ENCODE measurements at places on chromosomes 2 and 18. TPM values are rescaled to one million over a fixed set of nuclear protein-coding genes. Genes with fewer than 3 reads are reported as not detected.

The KIAA2012 gene
- 0.05 TPM for total RNA-seq

The AKAIN1 gene
- not detected for total RNA-seq

The GKN2 gene
- not detected for total RNA-seq

DNA sequence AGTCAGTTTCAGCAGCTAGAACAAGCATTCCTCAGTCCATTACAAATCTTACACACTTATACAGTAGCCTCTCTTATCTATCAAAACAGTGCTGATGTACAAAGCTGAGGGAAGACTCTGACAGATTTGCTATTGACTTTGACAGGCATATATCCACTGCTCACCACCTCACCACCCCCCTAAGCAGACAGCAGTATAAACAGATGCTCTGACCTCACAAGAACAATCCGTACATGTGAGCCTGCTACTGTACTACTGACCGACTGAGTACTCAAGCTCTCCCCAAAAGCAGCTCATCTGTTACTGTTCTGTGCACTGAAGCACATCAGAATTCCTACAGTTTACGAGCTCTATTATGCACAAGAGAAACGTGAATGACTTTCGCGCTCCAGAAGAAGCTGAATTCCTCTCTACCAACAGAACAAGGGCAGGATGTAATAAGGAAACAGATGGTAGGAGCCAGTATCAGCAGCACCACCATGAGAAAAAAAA is 95.6 kb upstream of the PDE1A start:
- no peak for DNase-seq

GRCh38 chr2:100953406-100954043 is 48.6 kb upstream of the RPL31 start:
- no peak for DNase-seq

DNA sequence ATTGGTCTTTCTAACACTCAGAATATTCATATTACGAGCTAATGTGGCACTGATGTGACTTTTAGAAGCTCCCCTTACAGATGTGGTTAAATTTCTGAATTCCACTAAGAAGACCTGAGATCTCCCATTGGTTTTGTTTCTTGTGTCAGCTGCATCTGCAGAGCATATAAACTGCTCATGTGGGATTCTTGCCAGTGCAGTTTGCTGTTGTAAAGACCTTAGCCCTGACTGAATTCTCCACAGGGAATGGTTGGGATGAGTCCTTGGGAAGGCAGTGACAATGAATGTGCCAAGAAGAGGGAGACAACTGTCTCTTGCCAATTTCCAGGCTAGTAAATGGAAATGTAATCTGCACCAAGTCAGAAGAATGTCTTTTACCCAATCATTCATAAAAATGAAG is 94.1 kb downstream of the PTPRM start:
- no peak for DNase-seq

DNA sequence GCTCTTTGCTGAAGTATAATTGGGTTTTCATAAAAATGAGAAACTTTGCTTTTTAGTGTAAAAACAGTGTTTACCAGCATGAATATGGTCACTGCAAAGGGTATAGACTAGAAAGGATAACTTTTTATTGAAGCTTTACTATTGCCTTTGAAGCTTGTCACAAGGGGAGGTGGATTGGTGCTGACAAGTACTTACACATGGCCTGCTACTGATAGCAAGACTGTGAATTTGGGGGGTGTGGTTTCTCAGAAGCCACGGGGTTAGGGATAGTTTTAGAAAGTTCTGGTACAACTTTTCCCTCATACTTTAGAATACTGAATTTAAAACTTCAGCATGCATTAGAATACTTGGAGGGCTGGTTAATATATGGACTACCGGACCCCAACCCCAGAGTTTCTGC is 294.1 kb downstream of the SOCS6 start:
- DNase-seq = no peak

DNA sequence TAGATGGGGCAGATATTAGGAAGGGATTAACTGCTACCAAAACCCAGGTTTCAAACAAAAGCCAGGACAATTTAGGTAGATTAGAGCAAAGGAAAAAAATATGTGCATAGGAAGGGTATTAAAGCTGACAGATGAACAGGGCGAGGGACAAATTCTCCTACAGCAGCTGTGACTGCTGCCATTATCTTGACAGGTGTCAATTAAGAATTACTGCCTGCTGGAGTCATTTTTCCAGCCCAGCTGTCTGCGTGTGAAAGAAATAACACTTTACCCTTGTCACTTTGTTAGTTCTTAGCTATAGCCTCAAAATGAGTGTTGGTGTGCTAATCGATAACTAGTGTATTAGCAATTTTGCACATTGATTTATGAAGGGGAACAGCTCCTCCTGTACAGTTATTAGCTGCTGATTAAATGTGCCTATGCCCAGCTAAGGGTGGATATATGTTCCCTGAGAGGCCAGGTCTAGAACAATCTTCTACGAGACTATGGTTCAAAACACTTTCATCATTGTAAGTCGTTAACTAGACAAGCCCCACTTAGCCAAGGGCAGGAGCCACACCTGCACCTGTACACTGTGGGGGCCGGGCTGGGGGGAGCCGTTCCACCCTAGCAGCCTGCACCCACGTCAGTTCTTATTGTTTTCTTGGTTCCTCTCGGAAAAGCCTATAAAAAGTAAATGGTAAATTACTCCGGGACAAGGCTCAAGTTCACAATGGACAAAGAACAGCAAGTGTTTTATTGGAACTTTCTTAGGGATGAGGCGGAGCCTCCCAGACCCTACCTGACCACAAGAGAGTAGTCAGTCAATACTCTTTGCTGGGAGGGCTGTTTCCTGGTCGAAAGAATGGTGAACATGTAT is 7.7 kb downstream of the TSHZ1 start:
- peak; percentile 32 for DNase-seq
